ENCODE measurements at places on chromosomes 4 and X.
A peak's percentile ranks its signal among the peaks of the same experiment; 100 is the strongest.

DNA sequence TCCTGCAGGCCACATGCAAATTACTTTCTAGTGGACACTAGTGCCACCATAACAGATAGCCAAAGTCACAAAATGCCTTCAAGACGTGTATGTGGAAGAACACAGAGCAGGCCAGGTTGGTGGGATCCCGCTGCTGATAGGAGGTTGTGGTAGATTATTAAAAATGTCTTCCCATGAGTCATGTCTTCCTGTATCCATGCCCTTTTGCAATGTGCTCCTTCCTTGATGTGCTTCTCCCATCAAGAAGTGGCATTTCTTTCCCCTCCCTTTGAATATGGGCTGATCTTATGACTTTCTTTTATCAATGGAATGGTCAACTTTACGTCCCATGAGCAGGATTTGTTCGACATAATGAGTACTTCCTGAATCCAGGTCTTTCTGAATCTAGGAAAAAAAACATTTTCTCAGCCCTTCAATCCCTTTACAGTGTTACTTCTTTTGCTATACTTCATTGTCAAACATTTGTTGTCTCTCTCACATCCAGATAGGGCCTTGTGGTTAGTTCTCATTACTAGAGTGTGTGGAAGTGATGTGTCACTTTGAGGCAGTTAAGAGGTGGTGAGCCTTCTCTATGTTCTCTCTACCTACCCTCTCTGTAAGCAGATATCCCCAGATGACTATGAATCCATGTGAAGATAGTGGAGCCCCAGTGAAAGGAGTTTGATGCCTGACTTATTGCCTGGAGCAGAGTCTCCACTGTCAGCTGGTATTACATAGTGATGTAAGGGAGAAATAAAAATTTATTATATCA lies 519.2 kb upstream of the DIPK2B start:
- DNase-seq = no peak

DNA sequence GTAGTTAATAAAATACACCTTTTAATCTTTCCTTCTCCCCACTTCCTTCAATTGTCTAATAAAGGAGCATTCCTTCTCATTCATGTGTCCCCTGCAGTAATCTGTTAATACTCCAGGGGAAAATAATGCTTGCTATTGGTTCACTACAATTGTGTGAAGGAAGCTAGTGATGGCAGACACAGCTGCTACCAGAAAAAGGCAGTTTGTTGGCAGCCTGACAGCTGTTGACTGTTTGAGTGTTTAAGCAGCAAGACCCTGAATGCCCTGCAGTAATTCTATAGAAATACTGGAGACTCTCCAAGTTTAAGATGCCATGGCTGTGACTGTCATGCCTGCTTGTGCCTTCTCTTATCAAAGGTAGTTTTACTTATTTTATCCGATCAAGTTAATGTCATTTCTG lies 359.5 kb downstream of the C4orf33 start:
- DNase-seq = no peak

GRCh38 chr4:21890231-21890630 lies 58.3 kb downstream of the KCNIP4 start:
- no peak for DNase-seq

DNA sequence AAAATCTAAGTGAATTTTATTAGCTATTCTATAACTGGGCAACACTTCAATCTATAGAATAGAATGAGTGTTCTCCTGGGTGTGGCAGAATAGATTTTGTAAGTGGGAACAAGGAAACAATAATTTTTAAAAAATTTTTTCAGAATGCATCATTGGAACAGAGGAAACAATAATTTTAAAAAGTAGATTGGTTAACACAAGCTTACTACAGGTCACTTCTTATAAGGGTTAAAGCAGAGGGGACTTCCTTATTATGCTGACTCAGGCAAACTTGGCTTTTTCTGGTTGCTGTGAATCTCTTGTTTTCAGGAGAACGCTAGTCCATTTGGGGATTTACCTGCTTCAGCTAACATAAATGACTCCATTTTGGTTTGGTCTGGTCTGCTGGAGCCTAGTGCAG lies 52.5 kb downstream of the HOPX start:
- no peak for DNase-seq

DNA sequence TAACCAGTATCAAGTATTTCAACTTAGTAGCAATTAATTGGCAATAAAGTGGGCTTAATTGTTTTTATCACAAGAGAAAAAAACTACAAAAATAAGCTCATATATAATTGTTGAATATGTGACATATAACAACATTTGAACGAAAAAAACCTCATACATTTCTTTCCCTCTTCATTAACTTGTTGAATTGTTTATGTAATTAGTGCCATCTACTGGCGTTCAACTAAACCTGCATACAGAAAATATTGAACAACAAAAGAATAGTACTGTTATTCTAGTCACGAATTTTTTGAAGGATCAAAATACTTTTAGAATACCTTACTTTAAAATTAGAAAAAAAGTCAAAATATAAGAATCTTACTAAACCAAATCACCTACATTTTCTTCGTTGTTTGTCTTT lies 586.5 kb upstream of the FTHL17 start:
- DNase-seq = no peak

- peak; percentile 1 for DNase-seq
These were observed 475.5 kb upstream of the FGF16 start for GRCh38 chrX:76971393-76972376.

DNA sequence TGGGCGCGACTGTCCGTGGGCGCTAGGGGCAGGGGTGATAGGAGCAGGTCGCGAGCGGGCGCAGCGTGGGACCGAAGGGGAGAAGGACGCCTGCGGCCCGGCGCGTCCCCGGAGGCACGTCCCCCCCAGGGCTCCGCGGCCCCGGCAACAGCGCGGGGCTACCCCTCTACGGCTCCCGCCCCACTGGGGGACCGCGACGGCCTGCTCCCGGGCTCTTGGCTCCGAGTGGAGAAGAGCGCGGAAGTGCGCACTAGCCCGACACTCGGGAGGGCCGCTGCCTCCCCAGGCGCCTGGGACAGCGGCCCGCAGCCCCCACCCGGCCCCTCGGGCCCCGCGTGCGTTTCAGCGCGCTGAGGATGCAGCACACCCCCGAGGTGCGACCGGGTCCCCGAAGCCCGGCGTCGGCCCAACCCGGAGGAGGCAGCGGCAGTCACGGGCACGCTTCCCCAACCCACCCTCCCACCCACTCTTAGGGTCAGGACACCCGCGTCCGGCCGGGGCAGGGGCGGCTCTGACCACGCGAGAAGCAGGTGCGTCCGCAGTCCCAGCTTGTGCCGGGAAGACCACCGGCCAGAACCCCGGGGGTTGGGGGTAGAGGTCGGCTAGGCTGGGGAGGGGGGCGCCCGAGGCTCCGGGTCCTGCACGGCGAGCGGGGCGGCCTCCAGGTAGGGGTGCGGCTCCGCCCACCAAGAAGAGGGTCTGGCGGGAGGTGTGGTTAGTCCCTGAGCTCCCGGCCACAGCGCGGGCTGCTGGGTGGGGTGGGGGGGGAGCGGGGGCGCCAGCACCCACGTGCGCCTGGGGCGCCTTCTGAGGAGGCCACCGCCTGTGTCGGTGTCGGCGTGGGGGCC lies 18.5 kb upstream of the NAT8L start:
- DNase-seq = no peak

DNA sequence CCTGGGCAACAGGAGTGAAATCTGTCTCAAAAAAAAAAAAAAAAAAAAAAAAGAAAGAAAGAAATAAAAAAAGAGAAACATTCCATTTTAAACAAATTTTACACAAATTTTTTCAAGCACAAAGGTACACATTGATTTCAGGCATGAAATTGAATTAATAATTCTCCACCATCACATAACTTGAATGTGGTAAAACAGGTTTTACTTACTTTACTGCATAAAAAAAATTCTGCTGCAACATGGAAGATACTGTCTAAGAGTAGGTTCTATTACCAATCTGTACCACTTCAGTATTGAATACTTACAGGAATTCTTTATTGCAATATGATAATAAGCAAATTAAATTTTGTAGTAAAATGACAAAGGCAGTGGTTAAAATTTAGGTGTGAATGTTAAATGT lies 271.6 kb upstream of the ARSJ start:
- DNase-seq = no peak

GRCh38 chrX:119817130-119817690 lies 25.8 kb upstream of the RPL39 start:
- no peak for DNase-seq

DNA sequence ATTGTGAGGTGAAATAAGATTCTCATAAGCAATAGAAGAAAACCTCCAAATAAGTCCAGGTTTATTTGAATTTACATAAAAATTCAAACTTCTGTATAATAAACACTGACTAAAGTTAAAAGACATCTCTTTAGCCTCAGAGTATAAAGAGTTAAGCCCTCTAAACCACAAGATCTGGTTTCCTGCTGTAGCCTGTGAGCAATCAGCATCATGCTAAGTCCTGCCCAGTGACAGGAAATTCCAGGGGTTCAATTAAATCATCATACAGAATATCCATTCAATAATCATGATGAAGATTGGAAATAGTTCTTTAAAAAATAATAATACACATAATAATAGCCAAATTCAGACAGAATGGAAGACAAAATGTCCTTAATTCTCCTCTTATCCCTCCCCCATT lies 139.2 kb upstream of the DGKK start:
- no peak for DNase-seq

DNA sequence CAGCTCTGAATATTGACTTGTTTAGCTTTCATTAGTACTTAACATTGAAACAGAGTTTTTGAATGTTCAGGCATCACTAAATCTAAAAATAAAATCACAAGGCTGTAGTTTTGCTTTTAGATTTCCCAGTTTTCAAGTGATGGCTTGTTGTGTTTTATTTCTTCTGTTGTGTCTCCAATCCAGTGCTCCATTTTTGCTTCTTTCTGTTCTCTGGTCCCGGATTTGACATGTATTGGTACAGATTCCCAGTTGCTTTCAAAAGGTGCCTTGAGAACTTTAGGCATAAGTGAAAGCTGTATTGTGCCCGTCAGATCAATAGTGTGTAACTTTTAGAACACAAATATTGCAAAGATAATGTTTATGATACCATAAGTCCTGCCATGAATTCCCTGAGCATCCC lies 53.2 kb downstream of the ARHGAP10 start:
- no peak for DNase-seq

- DNase-seq = no peak
These were observed 105.8 kb downstream of the ELOVL6 start for GRCh38 chr4:110092646-110093045.

GRCh38 chrX:112643721-112644120 lies 36.0 kb downstream of the LHFPL1 start:
- no peak for DNase-seq

DNA sequence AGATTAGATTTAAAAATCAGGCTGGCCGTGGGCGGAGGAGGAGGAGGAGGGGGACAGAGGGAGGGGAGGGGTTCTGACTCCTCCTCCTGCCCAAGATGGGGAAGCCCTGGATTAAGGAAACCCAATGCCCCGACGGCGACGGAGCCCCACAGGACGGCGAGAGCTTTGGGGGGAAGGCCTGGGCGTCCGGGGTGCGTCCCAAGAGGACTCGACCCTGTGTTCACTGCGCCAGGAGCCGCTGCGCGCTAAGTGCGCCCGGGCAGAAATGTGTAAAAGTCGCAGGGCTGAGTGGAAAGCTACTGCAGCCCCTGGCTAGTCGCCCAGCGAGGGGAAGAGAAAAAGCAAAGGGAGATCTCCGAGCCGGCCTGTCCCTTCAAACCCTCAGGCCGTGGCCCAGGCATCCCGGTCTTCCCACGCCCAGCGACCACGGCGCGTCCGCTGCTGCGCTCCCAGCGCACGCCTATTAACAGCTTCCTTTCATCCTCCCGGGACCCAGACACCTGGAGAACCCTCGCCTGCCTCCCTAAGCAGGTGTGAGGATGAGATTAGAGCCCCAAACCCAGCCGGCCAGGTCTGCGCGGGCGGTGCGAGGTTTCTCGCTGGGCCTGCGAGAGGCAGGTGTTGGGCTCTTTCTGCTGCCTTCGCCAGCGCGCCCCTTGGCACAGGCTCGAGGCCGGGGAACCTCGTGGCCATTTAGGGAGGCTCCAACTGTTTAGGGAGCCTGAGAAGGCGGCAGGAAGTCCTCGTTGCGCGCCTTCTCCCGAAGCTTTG lies 1.4 kb upstream of the RPS6KA3 start:
- DNase-seq = peak; percentile 10

DNA sequence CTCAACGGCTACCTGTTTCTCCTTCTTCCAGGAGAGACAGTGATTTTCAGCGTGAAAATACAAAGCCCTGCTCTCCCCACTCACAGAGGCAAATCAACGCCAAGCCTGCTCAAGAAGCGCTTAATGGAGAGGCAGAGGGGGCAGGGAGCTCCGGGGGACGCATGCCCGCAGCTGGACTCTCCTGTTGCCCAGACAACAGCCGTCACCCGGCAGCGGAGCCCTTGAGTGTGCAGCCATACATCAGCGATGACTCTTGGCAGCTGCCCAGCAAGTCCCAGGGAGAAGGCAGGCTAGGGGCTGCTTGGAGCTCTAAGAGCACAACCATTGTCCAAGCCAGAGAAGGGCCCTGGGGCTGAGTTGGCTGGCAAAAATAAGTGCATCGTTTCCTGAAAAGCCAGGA lies 71.0 kb upstream of the AFAP1 start:
- no peak for DNase-seq
